ENCODE measurements at places on chromosomes 1 and 21.
A peak's percentile ranks its signal among the peaks of the same experiment; 100 is the strongest.

- DNase-seq: no peak
Observed at GRCh38 chr1:50976111-50976889, 6.3 kb downstream of the CDKN2C start.

- no peak for DNase-seq
Observed at GRCh38 chr1:67191668-67192520, 25.6 kb downstream of the IL23R start.

- no peak for DNase-seq
Observed at GRCh38 chr1:110602466-110602865, 3.7 kb downstream of the KCNA2 start.

- no peak for DNase-seq
Observed at GRCh38 chr1:98403963-98404480, 257.5 kb upstream of the SNX7 start.

DNA sequence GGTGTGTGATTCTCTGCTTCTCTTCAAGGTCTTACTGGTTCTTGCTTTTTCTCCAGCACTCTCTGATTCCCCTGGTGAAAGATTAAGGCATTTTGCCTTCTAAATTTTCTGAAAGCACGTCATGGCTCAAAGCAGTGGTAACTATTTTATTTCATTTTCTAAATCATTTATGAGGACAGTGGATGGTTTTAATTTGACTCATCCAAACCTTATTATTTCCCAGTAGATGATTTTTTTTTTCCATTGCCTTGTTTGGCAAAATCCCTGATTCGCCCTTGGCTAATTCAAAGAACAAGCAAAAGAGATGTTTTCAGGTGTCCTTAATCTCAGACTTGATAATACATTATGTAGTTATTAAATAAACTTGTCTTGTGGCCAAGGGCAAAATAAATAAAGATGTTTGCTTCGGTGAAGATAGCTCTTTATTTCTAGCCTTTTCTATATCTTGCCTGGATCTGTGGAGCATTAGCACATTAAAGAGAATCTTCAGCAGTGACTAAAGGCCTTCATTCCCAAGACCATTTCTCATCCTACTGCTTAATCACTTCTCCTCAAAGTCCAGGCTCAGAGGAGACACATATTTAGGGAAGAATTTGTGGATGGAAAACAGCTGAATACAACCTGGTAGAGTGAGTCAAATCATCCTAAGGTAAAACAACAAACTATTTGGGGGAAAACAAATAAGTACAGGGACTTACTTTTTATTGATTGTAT is 359.8 kb downstream of the DUSP10 start:
- no peak for DNase-seq

DNA sequence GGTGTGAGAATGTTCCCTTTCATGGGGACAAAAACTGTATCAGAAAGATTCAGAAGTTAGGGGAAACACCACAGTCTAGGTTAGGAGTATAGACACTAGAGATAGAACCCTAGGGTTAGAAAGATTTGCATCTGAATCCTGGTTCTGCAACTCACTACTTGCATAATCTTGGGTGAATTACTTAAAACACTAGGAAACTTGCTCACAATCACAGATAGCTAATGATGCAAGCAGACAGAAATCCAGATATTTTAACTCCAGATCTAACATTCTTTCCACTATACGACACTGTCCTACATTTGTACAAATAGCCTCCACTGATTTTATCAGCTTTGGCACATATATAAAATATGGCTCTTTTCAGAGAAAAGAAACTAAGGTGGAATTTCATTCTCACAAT is 30.8 kb upstream of the GLIS1 start:
- no peak for DNase-seq

- no peak for DNase-seq
Observed at GRCh38 chr1:157001304-157001703, 44.2 kb downstream of the ARHGEF11 start.

DNA sequence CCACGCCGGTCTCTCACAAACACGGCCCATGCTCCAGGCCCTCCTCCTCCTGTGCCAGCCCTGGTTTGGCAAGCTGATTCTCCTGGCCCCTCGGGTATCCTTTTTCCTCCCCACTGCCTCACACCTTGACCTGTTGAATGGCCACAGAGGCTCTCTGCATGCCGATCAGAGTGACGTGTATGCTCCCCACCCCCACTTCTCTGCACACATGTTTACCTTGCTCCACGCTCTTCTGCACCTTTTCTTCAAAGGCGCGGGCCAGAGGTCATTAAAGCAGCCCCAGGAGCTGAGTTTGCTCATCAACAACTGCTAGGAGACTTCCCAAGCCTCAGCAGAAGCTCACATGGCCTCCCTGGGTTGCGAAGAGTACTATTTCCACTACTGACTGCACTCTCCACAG is 139.3 kb upstream of the EDN2 start:
- no peak for DNase-seq

- no peak for DNase-seq
Observed at GRCh38 chr1:196295766-196296165, 312.5 kb downstream of the KCNT2 start.

GRCh38 chr1:203995228-203995627 is 77.7 kb upstream of the SOX13 start:
- DNase-seq: no peak

DNA sequence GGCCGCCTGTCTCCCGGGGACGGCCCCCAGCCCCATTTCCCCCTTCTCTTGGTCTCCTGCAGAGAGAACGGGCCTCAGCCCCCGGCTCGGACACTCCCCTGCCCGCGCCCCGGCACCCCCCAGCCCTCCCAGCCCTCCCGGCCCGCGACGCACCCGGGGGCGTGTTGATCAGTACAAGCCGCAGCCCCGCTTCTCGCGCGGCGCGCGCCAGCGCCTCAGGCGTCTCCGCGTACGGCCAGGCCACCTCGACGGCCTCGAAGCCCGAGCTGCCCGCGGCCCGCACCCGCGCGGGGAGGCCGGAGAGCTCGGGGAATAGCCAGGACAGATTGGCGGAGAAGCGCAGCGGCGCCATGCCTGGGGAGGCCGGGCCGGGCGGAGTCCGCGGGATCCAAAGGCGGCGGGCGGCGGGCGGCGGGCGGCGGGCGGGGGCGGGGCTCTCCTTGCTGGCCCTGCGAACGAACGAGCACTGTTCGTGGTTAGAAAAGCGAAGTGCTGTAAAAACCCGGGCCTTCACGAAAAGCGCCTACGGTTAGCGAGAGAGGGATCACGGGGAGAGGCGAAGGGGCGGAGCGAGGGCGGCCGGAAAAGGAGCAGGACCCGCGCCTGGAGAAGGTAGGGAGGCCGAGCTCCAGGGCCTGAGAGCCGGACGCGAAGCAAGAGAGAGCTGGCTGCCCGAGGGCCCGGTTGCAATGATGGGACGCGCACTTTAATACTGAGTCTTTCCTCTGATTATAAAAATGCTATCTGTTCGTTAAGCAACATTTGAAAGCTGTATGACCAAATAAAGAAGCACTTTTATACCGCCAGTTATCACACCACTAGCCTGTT is at the start of gene HYI:
HYI (minus strand) TSS at position 490 of the 828 bp plus-strand sequence; CDS start at position 352, 138 bp downstream.
- peak; percentile 50 for DNase-seq

DNA sequence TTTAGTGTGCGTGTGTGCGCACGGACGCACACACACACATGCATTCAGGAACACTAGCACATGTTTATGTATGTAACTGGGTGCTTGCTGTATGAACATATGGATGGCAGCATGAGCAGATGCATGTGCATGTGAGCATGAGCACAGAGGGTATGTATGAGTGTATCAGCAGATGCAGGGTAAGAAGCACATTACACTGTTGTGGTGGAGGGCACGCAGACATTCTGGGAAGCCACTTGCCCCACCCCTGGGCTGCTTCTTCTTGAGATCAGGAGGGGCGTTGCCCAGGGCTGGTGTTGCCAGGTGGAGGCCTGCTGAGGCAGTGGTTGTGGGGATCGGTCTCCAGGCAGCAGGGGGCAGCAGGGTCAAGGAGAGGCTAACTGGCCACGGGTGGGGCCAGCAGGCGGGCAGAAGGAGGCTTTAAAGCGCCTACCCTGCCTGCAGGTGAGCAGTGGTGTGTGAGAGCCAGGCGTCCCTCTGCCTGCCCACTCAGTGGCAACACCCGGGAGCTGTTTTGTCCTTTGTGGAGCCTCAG is 3.9 kb upstream of the P3R3URF start:
- DNase-seq: no peak

- no peak for DNase-seq
Observed at GRCh38 chr1:83964153-83964552, 34.8 kb downstream of the TTLL7 start.

DNA sequence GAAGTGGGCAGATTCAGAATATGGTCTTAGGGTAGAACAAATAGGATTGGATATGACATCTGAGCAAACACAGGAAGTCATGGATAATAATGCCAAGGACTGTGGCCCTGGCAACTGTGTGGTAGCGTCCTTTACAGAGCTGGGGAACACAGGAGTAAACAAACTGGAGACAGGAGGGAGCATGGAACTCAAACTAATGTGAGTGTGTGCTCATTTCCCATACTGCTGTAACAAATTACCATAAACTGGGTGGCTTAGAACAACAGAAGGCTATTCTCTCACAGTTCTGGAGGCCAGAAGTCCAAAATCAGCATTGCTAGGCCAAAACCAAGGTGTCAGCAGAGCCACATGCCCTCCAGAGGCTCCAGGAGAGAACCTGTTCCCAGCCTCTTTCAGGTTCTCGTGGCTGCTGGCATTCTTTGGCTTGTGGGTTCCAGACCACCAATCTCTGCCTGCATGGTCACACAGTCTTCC is 106.4 kb downstream of the TGFBR3 start:
- no peak for DNase-seq

DNA sequence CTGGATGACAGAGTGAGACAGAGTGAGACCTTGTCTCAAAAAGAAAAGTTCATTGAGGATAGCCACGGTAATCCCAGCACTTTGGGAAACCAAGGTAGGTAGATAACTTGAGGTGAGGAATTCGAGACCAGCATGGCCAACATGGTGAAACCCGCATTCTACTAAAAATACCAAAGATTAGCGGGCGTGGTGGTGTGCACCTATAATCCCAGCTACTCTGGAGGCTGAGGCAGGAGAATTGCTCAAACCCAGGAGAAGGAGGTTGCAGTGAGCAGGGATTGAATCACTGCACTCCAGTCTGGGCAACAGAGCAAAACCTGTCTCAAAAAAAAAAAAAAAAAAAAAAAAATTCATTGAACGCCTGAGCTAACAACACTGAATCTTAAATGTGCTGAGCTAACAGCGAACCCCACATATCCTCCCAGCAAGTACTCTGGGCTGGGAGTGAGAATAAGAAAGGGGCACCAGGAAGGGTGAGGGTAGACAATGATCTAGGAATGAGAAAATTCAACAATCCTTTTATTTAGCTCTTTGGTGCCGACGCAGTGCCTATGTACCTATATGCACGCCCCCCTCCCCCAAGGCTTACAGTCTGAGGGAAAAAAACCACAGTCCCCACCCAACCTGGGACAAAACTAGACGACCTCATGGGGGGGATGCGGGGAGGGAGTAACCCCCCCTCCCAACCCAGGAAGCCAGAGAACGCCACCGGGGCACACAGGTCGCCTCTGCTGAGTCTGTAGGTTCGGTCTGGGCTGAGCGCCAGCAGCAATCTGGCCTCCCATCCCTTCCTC is 1.4 kb upstream of the CACNA1S start:
- DNase-seq: no peak

DNA sequence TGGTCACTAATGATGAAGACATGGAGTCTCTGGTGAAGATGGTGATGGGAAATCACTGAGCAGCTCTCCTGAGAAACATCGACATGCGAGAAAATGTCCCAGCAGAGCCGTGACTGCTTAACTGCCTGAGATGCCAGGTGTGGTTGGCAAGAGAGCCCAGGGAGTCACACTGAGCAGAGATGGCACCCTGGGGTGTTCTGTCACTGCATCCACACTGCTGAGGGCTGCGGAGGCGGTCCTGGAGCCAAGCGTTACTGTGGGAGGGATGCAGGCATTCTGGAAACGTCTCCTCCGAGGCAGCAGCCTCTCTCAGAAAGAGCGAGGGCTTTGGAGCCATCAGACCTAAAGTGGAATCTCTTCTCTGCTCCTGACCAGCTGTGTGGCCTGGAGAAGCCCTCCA is 57.2 kb downstream of the EPHB2 start:
- DNase-seq: no peak

GRCh38 chr1:96683931-96684330 is 37.7 kb upstream of the PTBP2 start:
- no peak for DNase-seq

DNA sequence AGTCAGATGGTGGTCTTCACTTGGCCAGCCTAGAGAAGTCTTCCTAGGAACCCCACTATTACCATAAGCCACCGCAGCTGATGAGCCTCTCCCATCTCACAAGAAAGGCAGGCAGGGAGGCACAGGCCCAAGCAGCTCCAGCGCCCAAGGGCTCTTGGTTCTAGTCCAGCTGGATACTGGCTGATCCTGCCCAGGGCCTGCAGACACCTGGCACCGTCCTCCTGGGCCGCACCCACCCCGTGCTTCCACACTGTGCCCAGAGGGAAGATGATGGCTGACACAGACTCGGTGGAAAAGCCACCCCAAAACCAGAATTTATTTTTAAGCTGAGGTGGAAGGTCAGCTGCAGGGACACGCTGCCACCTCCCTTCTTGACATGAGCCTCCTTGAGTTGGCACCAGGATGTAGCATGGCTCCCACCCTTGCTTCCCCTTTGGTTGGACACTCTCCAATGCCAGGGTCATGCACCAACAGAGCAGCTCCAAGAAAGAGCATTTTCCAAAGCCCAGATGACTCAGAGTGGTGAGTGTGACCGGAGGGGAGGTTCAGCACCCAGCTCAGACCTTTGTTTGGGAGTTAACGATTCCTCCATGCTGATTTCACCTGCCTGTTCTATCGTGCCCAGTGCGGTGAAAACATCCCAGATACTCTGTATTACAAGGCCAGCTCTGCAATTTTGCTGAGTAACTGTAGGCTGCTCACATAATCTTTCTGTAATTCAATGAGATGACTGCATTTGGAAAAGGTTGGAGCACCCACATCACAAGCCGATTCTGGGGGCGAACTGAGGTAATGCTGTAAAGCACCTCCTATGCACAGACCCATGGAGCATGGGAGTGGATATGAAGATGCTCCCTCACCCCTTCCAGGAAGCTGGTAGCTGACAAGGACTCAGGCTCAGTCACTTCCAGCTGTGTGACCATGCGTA is 63.1 kb upstream of the SLC2A1 start:
- DNase-seq: no peak

- DNase-seq: no peak
Observed at GRCh38 chr1:50724626-50725286, 235.3 kb downstream of the FAF1 start.

DNA sequence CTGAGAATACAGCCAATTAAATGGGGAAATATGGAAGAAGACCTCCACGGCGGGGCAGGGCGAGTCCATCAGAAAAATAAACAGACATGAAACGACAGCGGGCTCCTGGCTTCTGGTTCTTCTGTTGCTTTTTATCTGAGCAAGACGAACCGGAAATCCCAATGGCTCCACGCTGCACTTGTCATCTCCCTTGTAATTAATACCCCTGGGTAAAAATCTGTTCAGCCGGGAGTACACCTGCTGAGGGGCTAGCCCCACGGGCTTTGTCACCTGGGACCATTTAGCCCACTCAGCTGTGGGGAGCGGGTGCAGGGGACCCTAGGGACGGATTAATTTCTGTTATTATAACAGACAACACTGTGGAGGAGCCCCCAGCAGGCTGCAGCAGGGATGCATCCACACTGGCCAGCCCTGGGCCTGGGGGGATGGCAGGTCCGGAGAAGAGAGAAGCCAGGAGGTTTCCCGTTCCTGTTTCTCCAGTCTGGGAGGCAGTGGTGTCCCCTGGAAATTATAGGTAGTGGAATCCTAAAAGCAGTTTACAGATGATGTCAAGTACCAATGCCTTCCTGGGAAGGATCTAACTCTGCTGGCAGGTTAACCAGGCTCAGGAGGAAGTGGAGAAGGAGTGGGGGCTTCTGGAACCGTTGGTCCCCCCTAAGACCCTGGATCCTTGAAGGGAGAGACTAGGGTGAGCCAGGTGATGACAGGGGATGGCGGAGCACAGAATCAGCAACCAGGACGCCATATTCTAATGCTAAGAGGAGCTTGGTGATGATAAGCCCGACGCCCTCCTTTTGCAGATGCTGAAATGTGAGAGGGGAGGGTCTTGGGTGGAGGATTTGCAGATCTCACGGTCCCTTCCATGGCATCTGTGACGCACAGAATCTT is 566.1 kb downstream of the PTPRU start:
- no peak for DNase-seq
